ENCODE measurements at places on chromosomes 16 and 17.

GRCh38 chr16:30710971-30711370 lies 12.0 kb downstream of the SRCAP start:
- DNase-seq: no peak

DNA sequence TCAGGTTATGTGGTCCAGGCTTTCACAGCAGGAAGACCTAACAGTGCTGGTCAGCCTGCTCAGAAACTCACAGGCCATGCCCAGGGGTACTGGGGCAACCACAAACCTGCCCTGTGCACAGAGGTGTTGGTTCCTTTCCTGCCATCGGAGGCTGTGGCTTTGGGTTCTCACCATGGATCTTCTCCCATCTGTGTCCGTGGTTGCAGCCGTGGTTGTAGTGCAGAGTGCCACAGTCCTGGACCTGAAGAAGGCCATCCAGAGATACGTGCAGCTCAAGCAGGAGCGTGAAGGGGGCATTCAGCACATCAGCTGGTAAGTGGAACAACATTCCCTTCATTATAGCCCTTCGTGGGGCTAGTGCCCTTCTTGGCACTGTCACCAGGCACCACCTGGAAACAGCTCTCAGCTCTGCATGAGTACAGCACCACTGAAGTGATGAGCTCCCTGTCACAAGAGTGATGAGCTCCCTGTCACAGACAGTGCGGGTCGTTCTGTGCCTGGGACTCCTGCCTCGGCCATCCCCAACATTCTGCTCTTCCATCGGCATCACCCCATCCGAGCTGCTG lies 2.0 kb downstream of the SNRNP25 start:
- no peak for DNase-seq

DNA sequence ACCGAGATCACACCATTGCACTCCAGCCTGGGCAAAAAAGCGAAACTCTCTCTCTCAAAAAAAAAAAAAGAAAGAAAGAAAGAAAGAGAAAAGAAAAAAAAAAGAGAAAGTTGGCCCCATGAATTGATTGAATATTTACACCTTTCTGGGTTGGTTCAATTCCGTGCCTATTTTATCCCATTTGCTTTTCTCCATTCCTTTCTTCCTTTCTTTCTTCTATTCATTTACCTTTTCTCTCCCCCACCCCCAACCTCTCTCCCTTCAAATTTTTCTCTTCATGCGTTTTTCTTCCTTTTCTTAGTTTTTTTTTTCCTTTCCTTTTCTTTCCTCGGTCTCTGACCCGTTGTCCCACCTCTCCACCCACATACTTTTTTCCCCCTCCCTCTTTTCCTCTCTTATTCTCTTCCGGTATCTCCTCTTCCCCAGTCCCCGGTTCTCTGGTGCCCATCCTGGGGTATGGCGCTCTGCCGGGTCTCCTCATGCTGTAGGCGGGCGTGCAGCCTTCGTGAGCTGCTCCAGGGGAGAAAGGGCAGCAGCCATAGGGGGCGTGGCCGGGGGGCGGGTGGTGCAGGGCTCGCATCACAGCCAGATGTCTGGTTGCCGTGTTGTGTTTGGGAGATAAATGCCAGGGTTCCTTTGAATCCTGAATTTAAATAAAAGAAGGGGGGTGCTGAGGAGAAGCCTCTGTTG lies 5.3 kb upstream of the COL1A1 start:
- no peak for DNase-seq

DNA sequence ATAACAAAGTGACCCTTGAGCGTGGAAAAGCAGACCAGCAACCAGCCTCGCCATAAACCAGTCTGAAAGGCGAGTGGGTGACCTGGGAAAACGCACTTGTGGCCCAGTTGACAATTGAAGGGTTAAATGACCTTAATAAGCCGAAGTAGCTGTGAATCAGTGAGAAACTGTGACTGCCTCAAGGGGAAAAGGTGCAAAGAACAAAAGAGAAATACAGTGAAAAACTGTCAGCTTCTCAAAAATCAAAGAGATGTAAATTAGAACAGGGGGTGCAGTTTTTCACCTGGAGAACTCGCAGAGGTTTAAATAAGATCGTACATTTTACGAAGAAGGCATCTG lies 124.1 kb downstream of the CMIP start:
- no peak for DNase-seq

DNA sequence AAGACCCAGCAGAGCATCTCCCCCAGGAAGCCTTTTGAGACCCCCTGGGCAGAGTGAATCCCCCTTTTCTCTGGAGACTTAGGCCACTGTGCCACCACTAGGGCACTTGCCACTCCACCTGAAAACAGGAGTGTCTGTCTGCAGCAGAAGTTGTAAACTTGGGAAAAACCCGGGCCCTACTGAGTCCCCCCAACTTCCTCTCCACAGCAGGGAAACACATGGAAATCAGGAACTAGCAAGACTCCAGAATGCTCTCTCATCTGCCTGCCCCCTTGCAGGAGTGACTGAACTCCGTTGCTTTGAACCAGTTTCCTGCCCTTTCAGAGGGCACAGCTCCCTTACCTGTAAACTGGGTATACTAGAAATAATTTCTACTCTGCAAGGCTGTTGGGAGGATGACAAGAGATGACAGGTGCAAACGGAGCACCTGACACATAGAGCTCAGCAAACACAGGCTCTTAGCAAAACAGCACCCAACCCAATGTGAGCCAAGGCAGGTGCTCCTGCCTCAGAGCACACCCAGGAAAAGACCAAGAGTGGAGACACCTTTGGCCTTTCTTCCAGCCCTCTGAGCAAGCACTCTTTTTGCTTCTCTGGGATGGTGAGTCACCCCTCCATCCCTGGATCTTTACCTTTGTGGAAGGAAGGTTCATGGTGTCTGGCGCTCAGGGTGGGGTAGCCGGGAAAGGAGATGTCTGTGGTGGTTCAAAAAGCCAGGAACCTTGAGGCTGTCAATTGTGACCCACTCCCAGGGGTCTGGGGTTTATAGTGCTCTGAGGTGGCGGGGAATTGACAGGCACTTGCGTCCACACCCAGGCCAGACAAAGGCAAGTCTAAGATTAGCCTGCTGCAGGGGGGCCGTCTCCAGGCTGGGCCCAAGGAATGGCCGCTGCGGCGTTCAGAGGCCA lies at the start of gene HCRT:
HCRT (minus strand) TSS at position 740 of the 908 bp plus-strand sequence; CDS start at position 653, 87 bp downstream.
- no peak for DNase-seq

- DNase-seq: no peak
Observed at GRCh38 chr16:89476811-89477261, 13.5 kb downstream of the ANKRD11 start.

DNA sequence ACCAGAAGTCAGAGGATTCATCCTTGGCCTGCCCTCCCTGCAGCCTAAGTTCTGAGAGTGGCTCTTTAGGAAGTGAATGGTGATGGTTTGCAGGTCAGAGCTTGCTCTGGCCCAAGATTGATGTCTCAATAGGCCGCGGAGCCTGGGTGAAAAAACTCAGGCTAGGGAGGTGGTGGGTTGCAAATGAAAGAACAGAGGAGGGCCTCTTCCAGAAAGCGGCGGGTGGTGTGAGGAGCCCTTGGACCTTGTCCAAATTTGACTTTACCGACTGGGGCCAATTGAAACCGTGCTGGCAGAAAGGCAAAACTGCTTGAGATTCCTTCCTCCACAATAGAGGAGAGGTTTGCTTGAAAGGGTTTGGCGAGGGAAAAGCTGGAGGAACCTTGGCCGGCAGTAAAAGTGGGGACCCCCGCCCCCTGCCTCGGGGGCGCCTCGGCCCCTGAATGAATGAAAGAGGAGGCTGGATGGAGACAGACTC lies 331.3 kb downstream of the SEC14L1 start:
- peak; percentile 43 for DNase-seq

GRCh38 chr17:80895366-80895765 lies 96.3 kb upstream of the CHMP6 start:
- DNase-seq: no peak
